CD4-positive, CD25-positive, alpha-beta regulatory T cell (primary cell): ENCODE measurements at places on chromosomes 3 and 15. TPM values are rescaled to one million over a fixed set of nuclear protein-coding genes. Genes with fewer than 3 reads are reported as not detected.

DNA sequence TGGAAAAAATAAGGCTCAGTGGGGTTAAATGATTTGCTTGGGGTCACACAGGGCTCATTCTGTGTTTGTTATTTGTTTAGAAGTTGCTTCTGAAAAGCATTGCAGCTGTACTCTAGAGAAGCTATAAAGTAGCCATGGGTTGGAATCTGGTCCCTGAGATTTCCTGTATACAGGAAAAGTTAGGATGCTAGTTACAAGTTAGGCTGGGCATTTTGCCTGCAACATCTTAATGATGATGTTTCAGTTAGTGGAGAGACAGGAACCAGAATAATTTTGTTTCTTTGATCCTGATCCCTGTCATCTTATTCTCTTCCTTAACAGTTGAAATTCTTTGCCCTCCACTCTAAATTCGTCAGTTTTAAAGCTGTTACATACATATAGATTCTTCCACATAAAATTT, 445.3 kb downstream of the OTOL1 start:
- no peak overlapping the region for H3K4me3 ChIP-seq
- H3K4me1 ChIP-seq: no peaks in the 10 kb centered on the region
- no peaks in the 10 kb centered on the region for H3K27me3 ChIP-seq
- DNase-seq: no peak
- H3K36me3 ChIP-seq: no peaks in the 10 kb centered on the region

DNA sequence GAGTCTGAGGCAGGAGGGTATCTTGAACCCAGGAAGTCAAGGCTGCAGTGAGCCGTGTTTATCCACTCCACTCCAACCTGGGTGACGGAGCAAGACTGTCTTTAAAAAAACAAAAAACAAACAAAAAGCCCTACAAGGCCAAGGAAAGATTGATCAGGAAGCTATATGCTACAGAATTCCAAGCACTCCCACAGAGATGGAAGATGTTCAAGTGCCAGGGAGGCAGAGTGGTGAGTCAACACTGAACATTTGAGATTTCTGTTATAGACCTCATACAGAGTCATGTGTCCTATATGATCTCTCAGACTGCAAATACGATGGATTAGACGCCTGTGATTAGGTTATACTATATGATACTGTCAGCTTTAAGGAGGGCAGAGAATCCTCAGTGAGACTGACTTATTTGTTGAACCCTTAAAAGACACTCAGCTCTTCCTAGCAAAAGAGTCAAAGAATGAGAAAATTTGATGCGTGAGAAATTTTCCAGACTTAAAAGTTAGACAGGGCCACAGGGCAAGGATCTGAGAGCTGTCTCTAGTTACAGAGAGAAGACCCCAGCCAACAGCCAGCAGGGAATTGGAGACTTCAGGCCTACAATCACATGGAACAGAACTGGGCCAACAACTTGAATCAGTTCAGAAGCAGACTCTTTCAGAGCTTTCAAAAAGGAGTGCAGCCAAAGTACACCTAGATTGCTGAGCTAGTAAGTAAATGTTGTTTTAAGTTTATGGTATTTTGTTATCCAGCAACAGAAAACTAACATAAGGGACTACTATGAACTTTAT, 107.6 kb downstream of the PIK3CB start:
- H3K4me1 ChIP-seq: no peaks in the 10 kb centered on the region
- H3K4me3 ChIP-seq: no peak overlapping the region
- no peak for DNase-seq
- no peaks in the 10 kb centered on the region for H3K36me3 ChIP-seq

DNA sequence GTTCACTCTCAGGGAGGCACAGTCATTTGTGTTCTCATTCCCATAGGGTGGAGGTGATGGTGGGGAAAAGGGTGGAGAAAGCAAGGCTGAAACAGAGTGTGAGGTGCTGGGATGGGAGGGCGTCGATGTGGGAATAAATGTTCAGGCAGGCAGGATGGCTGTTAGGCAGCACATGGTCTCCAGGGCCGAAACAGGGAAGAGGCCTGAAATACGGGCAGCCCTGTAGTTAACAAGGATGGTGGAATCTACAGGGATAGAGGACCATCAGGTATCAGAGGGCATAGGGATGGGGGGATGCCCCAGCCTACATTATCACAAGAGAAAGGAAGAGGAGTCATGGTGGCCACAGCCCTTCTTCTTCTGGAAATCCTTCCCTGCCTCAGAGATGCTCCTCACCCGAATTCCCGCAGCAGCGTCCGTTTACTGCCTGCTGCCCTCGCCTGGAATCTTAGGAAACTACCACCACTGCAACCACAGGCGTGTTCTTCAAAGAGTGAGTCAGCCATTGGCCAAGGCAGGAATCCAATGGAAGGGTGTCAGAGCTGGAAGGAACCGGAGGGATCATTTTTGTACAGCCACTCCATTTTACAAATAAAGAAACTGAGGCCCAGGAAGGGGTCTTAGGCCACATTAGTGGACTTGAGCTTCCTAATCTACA, 49.7 kb upstream of the POMGNT2 start:
- H3K27ac ChIP-seq: no peak overlapping the region
- no peak for DNase-seq
- no peaks in the 10 kb centered on the region for H3K4me1 ChIP-seq
- peaks cover 11% of the 10 kb centered on the region for H3K27me3 ChIP-seq

- H3K4me1 ChIP-seq: no peaks in the 10 kb centered on the region
- no peak overlapping the region for H3K4me3 ChIP-seq
- H3K36me3 ChIP-seq: no peaks in the 10 kb centered on the region
- no peak for DNase-seq
- H3K27me3 ChIP-seq: peaks cover 6% of the 10 kb centered on the region
- H3K27ac ChIP-seq: no peak overlapping the region
Measured at GRCh38 chr3:128503751-128504532, 10.9 kb upstream of the GATA2 start.

DNA sequence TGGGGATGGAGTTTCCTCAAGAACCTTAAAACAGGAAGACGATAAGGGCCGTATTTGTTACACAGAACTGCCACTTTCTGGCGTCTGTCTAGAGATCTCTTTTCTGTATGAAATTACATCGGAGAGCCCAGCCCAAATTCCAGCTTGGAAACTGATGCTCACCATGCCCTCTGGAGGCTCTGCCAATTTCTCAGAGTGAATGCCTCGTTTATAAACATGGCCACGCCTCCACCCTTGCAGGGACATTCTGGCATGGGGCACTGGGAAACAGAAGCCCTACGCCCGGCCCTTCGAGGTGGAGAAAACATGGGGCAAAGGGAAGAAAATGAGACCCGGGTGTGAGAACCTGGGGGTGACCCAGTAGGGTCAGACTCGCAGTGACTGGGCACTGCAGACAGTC, 53.4 kb upstream of the SEC13 start:
- H3K36me3 ChIP-seq: no peaks in the 10 kb centered on the region
- H3K4me1 ChIP-seq: no peaks in the 10 kb centered on the region
- DNase-seq: no peak
- H3K4me3 ChIP-seq: no peak overlapping the region

DNA sequence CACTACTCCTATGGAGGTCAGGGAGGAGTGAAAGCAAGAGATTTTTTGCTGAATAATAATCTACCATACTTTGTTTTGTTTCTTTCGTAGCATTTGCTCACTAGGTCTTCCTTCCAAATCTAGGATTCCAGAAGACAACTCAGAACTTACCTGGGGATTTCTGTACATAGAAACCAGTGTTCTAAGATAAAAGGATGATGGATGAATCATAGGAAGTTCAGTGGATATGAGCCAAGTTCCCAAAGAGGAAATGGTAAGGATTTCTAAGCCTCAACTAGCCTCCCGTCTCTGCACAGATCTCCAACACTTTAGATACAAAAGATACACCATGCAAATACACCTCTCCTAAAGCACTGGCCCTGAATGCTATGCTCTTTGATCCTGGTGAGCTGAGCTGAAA, 283.9 kb downstream of the TAFA4 start:
- H3K36me3 ChIP-seq: no peaks in the 10 kb centered on the region
- H3K27ac ChIP-seq: no peak overlapping the region
- DNase-seq: no peak
- no peaks in the 10 kb centered on the region for H3K27me3 ChIP-seq

- no peaks in the 10 kb centered on the region for H3K4me1 ChIP-seq
- no peak overlapping the region for H3K27ac ChIP-seq
- no peaks in the 10 kb centered on the region for H3K27me3 ChIP-seq
Measured at GRCh38 chr15:32893421-32893820, 175.6 kb downstream of the GREM1 start.

- H3K27me3 ChIP-seq: no peaks in the 10 kb centered on the region
- no peaks in the 10 kb centered on the region for H3K4me1 ChIP-seq
- DNase-seq: no peak
Measured at GRCh38 chr3:165185707-165186327, 10.4 kb downstream of the SLITRK3 start.

DNA sequence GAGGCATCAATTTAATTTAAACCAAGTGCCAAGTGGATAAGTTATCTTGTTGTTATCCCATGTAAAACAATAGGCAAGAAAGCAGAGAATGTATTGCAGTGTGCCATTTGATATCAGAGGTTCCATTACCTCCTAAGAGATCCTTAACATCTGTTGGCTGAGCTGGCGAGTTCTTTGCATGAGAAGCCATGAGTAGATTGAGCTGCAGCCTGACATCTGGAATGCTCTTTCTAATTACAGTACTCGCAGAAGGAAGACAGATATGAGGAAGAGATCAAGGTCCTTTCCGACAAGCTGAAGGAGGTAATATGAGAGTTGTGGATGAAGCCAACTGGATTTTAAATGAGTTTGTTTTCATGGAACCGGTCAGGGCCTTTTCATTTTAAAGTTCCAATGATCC, 19.4 kb downstream of the TPM1 start:
- H3K4me3 ChIP-seq: no peak overlapping the region
- peaks cover 43% of the 10 kb centered on the region for H3K36me3 ChIP-seq
- H3K27ac ChIP-seq: no peak overlapping the region
- H3K27me3 ChIP-seq: no peaks in the 10 kb centered on the region
- H3K4me1 ChIP-seq: no peaks in the 10 kb centered on the region

- peaks cover 4% of the 10 kb centered on the region for H3K27me3 ChIP-seq
- H3K27ac ChIP-seq: no peak overlapping the region
- no peak overlapping the region for H3K4me3 ChIP-seq
- H3K4me1 ChIP-seq: no peaks in the 10 kb centered on the region
- no peak for DNase-seq
- no peaks in the 10 kb centered on the region for H3K36me3 ChIP-seq
Measured at GRCh38 chr3:137062250-137062649, 104.5 kb downstream of the IL20RB start.

DNA sequence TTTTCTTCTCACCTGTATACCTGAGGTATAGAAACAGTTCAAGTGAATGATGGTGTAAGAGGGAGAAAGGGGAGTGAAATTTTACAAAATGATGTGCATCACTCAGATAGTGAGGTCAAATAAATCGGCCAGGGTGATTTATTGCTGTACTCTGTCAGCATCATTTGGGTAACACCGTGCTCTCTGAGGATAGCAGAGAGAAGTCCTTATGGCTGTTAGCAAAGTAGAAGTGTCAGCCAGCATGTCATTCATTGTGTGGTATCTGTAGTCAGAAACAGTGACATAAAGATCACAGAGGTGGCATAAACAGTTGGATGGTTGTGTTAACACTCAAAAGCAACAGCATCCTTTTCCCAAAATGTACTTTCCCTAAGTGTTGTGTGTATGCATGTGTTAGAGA, 53.4 kb downstream of the PSMD6 start:
- H3K4me3 ChIP-seq: peak overlapping the region; percentile 99
- peak overlapping the region; percentile 86 for H3K27ac ChIP-seq
- DNase-seq: no peak
- peaks cover 95% of the 10 kb centered on the region for H3K4me1 ChIP-seq
- H3K27me3 ChIP-seq: no peaks in the 10 kb centered on the region
- H3K36me3 ChIP-seq: peaks cover 18% of the 10 kb centered on the region

DNA sequence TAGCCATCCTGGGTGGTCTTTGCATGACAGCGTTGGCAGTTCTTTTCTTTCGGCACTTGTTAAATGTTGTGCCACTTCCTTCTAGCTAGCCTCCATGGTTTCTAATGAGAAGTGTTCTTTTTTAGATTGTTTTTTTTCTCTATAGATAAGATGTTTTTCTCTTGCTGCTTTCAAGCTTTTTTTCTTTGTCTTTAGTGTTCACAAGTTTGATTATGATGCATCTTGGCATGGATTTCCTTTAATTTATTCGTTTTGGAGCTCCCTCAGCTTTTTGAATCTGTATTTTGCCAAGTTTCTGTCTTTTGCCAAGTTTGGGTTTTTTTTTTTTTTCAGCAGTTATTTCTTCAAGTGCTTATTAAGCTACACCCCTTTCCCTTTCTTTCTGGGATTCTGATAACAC, 53.1 kb downstream of the TM2D3 start:
- peaks cover 23% of the 10 kb centered on the region for H3K27me3 ChIP-seq
- H3K4me3 ChIP-seq: no peak overlapping the region
- H3K36me3 ChIP-seq: no peaks in the 10 kb centered on the region
- no peaks in the 10 kb centered on the region for H3K4me1 ChIP-seq
- H3K27ac ChIP-seq: no peak overlapping the region

Gene APOD
- not detected for polyA plus RNA-seq

Gene TGM4
- polyA plus RNA-seq: 0.14 TPM

Gene UPK1B
- not detected for polyA plus RNA-seq

Gene GPR149
- not detected for polyA plus RNA-seq

Gene ESYT3
- 0.17 TPM for polyA plus RNA-seq

Gene MUC13
- not detected for polyA plus RNA-seq
